ENCODE measurements at places on chromosomes 4 and X.

DNA sequence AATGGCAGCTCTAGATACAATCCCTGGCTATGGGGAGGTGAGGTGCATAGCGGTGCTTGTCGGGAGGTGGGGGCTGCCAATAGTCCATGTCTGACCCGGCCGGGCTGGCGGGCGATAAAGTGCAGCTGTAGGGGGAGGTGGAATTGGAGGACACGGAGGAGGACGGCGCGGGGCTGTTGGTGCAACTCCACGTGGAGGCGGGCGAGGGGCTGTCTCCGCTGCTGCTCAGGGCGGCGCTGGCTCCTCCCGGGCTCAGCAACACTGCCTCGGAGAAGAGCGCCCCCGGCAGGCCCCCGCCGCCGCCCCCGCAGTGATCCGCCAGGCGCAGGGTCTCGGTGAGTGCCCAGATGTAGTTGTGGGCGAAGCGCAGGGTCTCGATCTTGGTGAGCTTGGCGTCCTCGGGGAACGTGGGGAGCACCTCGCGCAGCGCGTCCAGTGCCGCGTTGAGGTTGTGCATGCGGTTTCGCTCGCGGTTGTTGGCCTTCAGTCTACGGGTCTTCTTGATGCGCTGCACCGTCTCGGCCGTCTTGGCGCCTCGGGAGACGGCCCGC lies 1.3 kb downstream of the NEUROG2 start:
- no peak for DNase-seq

DNA sequence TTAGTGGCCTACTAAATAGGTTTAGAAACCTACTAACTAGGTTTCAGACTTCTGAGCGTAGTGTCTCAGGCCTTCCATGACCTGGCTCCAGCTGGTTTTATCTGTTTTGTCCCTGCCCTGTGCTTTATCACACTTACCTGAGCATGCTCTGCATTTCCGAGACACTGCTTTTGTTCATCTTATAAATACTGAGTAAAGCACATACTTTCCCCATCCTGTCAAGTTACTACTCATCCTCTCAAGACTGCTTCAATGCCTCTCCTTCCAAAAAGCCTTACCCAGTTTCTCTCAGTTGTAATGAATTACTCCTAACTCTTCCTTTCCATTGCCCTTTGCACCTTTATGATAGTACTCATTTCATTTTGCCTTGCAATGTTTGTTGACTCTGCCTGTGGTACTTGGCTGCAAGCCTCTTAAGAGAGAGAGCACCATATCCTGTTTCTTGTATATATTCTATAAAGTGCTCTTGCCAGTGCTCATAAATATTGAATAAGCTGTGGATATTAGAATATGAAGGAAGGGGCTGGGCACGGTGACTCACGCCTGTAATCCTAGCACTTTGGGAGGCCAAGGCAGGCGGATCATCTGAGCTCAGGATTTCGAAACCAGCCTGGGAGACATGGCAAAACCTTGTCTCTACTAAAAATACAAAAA lies 34.4 kb downstream of the SLAIN2 start:
- DNase-seq: no peak

- no peak for DNase-seq
These were observed 820 bp upstream of the MAB21L2 start for GRCh38 chr4:150581056-150581605.

GRCh38 chrX:14027036-14027435 lies 2.7 kb downstream of the GEMIN8 start:
- DNase-seq: no peak

DNA sequence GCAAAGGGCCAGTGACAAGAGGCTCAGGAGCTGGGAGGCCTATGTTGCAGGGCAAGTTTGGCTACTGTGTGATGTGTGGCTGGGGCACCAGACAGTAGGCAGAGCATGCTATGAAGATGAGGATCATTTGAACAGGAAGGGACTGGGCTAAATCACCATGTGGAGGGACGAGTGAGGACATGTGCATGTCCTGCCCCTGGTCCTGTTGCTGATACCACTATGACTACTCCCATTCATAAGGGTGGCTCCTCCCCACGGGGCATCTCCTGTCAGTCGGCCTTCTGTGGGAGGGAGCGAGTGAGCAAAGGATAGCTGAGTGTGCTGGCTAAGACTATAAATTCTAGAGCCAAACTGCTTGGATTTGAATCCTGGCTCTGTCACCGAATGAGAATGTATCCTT lies 139.2 kb downstream of the TMEM164 start:
- no peak for DNase-seq

DNA sequence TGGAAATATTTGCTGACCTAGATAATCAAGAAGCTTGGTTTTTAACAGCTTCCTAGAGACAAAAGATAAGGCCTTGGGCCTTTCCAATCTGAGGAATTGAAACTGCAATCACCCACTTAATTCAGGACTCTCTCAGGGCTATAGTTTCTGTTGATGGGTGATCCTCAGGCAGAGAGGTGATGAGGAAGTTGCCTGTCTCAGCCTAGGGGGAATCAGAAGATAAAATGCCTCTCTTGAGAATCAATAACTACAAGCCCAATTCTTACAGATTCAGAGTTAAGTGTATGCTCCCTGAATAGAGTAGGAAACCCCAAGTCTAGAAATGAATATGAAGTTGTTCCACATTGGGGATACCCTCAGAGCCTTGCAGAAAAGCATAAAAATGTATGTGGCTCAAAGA lies 45.5 kb downstream of the NFKB1 start:
- DNase-seq: no peak

GRCh38 chr4:159910721-159911120 lies 807.8 kb downstream of the RAPGEF2 start:
- DNase-seq: no peak

- DNase-seq: no peak
These were observed 76.7 kb upstream of the HS3ST1 start for GRCh38 chr4:11505221-11505971.

GRCh38 chr4:46894826-46895225 lies 14.2 kb downstream of the COX7B2 start:
- no peak for DNase-seq

DNA sequence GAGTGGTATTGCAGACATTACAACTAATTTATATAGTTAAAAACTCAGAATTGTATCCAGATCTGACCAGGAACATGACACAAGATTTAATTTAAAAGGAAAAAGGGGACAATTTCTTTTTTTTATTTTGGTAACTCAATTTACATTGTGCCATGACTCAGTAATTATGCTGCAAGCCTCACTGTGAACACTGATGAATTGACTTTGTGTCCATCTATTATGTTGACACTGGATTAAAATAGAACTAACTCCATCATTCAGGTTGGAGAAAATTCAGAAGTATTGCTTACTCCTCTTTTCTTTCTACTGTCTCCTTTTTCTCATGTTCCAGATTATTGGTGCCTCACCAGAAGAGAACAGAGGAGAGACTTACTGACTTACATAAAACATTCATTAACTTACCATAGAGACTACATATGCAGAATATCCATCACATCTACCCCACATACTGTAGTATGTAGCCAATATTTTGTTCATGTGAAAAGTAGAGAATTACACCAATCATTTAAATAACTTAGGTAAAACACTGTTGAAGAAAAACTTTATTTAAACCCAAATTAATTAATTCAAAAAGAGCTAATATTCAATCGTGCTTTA lies 15.8 kb upstream of the LEF1 start:
- no peak for DNase-seq

DNA sequence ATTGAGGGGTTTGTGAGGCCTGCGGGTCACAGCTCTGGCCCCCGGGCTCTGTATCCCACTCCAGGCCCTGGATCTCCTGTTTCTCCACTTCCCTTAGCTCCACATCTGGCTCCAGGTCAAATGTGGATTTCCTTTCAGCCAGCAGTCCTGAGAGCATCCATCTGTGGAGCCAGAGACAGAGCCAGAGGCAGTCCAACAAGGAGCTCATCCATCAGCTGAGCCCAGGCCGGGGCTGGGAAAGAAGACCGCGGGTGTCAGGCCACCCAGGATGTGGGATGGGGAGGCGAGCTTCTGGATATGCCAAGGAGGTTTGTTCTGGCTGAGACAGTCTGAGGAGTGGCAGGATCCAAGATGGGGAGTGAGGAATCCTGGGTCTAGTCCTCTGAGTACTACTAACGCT lies 91.7 kb downstream of the EFNB1 start:
- DNase-seq: no peak

GRCh38 chr4:52638717-52639116 lies 20.4 kb downstream of the USP46 start:
- DNase-seq: no peak

DNA sequence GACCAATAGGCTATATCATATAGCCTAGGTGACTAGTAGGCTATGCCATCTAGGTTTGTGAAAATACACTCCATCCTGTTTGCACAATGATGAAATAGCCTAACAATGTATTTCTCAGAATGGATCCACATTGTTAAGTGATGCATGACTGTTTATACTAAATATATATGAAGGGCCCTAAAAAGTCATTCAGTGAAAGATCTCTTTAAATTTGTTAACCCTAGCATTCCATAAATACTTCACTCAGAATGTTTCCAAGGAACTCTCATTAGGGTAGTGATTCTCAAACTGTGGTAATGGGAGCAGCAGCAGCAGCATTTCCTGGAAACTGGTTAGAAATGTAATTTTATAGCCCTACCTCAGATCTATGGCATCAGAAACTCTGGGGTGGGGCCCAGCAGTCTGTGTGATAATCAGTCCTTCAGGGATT lies 74.9 kb downstream of the PRRG1 start:
- no peak for DNase-seq

DNA sequence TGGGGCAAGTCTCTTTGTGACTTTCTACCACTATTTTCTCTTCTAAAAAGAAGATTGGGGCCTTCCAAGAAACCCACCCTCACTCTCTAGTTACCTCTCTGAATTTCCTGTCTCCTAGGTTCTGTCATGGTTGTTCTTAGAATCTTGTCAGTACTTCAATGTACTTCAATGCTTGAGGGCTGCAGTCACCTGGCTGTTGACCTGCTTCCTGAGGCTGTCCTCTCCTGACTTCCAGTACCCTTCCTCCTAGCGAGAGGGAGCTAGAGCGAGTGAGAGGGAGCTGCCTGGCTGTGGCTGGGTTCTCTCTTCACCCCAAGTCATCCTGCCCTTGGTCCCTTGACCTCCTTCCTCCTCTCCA lies 17.7 kb downstream of the CD99L2 start:
- DNase-seq: no peak

DNA sequence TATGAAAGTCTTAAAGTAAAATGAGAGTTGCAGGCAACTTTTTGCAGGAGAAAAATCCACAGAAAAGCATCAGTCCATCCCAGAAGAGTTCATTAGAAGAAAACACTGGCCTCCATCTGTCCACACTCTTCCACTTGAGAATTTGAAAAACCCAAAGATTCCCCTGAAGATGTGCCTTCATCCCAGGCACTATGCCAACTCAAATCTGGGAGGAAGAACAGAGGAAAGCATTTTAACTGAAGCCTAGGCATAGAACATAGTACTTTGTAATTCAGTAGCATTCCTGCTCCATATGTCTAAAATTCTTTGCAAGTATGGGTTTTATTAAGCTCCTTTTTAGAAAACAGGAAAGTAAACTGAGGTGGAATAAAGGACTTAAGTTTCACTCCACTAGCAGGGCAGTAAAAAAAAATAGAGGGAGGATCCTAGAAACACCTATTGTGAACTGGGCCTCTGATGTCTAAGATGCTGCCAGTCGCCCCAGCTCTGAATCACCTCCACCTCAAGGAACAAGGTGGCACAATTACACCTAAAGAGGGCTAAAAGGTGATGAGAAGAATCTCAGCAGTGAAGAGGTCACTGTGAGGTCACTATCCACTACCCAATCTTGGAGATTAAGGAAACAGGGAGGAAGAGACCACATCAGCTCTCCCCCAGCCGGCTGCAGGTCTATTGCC lies 141.9 kb upstream of the FAM241A start:
- no peak for DNase-seq

- no peak for DNase-seq
These were observed 110.7 kb downstream of the TMEM47 start for GRCh38 chrX:34546366-34546765.

DNA sequence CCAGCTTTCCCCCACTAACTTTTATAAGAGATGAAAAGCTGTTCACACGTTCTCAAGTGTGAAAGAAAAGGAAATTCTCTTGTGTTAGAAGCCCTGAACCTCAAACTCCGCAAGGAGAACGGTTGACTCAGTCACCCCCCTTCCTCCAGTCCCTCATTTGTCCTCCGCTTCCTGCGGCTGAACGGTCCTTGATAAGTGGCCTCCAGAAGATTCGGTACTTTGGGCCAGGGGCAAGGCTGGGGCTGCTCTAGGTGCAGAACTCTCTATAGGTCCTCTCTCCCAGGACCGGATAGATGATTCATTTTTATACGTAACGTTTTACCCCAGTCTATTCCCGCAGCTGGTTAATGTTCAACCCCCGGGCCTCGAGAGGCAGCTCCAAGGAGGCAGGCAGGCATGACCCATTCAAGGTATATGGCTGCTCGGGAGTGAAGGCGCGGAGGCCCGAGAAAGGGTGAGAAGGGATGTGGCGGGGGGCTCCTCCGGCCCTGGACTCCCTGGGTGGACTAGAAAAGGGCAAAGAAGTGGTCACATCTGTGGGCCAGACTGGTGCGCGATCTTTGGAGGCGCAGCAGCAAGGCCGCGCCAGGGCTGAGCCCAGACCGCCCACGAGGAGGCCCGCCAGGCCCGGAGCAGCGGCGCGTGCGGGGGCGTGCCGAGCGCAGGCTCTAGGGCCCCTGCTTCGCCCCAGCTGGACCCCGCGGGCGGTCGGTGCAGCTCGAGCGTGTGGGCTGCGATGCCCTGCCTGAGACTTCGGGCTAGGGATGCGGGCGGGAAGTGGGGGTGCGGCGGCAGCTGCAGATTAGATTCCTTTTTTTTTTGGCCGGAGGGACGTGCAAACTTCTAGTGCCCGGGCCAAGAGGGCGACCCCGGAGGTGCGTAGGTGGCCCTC lies 11.7 kb downstream of the PITX2 start:
- DNase-seq: no peak

DNA sequence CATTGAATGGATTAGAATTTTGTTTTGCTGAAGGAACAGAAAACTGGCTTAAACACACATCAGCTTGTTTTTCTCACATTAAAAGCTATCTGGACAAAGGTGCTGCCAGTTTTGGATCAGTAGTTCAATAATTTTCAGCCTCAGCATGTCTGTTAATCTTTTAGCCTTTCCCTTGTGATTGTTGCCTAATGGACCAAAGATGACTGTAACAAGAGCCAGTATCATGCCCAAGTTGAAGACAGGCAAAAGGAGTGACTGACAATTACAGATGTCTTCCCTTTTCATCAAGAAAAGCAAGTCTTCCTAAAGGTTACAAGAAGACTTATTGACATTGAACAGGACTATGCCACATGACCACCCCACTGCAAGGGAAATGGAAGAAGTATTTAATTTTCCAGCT lies 419.7 kb downstream of the MAPK10 start:
- no peak for DNase-seq

DNA sequence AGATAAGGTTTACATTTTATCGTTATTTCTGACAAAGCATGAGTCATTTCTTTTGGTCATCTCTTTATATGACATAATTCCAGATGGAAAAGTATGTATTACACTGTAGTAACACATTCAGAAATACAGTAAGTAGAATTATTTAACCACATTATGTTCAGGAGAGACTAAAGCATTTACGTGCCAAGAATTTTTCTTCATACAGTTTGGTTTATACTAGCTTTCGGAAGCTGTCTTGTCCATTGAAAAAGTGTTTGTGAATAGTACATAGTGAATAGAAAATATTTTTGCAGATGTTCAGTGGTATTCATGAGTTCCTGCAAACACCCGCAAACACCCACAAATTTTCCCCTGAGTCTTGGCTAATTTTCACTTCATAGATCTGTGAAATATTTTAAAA lies 1033.0 kb upstream of the INTU start:
- DNase-seq: no peak

GRCh38 chrX:32525234-32525633 lies 686.1 kb downstream of the DMD start:
- DNase-seq: no peak
